Cortex of kidney (tissue), 1 donor: ENCODE measurements at places on chromosomes 3 and 15.

- DNase-seq: no peak
Measured at GRCh38 chr3:69913422-69913821, 86.1 kb upstream of the SAMMSON start.

- DNase-seq: no peak
Measured at GRCh38 chr3:87025661-87026645, 35.0 kb upstream of the VGLL3 start.

- DNase-seq: no peak
Measured at GRCh38 chr3:56939834-56940233, 120.6 kb upstream of the SPATA12 start.

GRCh38 chr3:85574006-85574705, 615.4 kb downstream of the CADM2 start:
- DNase-seq: no peak

DNA sequence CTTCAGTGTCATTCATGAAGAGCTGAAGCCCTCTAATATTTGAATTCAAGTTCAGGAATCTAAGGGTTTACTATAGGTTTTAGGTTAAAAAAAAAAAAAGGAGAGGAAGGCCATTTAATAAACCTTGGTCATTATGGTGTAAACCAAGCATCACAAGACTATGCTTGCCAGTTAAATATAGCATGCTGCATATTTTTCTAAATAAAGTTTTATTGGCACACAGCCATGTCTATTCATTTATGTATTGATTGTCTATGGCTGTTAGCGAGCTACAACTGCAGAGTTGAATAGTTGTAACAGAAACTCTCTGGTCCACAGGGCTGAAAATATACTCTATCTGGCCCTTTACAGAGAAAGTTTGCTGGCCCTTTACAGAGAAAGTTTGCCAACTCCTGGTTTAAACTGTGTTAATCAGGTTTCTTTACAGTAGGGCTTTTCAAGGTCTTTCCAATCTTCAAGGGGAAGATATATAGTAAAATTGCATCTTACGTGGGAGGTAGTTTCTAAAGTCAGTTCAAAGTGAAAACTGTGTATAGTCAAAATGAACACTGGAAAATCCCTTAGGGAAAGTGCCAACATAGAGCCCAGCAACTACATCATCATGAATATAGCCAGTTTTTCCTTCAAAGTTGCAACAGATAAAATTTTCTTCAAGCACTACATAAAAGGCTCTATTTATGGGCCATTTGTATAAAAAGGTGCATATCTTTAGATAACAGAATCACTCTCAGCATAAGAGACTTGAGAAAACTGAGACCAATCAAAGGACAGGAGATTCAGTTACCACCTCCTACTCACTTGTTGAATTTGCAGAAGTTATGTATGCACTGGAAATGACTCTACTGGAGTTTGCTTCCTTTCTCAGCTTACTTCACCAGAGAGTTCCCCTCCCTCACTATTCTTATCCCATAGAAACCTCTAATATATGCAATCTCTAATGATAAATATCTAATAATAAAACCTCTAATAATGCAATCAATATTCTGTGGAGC, 49.7 kb upstream of the FRMD4B start:
- no peak for DNase-seq

GRCh38 chr3:20340324-20340928, 154.4 kb upstream of the SGO1 start:
- no peak for DNase-seq

DNA sequence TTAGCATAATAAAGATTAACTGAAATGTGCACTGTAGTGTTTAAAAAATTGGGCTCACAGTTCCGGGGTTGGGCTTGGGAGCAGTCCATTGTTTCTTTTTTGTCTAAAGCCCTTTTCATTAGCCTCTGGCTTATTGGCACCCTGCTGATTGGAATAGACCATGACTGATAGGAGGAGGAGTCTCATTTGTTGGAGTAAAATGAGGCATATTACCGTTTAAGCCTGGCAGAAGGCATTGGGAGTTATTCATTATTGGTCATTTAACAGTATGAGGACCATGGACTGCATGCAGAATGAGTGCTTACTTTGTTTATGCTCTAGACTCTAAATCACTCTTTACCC, 139.0 kb upstream of the CGNL1 start:
- no peak for DNase-seq

GRCh38 chr3:18111796-18112232, 313.3 kb downstream of the SATB1 start:
- no peak for DNase-seq

DNA sequence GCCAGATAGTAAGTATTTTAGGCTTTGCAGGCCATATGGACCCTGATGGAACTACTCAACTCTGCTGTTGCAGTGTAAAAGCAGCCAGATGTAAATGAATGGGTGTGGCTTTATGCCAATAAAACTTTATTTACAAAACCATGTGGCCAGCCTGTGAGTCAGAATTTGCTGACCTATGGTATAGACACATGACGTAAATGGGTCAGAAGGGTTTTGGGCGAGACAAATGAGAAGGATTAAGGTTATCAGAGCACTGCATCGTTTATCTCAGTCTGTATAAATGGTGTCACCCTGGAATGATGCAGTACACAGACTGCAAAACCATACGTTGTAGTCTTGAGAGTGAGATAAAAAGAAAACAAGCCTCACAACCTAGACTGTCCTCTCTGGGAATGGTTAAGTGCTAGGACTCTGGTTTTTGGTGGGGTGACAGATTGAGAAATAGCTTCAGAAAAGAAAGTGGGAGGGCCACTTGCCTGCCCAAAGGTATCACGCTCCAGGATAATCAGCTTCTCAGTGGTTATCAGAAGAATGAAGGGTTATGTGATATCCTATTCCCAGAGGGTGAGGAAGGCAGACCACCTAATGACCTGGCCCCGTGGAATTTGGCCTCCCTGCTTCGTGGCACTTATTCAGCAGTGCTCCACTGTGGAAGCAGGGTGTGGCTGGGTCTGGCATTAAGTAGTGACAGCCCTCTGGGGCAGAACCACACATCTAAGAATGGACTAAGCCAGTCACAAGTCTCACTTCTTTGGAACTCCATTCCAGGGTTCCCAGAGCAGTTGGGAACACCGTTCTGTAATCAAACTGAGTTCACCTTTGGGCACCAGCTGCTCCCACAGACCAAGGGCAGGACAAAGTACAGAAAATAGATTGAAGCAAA, 46.1 kb downstream of the ABHD5 start:
- no peak for DNase-seq

DNA sequence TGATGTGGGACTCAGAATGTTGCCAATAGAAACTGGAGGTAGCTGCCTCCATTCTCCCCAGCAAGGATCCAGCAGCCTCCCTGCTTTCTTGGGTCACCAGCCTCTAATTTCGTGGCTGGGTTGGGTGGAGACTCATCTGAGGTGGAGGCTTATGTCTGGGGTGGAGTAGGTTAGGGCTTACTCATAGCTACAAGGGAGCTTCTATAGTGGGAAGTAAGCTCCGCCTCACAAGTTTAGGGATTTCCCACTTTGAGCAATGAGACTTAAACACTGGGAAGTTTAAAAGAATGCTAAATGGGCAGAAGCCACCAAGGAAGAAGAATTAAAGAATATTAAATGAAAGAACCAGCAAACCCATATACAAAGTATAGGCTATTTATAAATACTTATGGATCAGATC, 63.8 kb downstream of the GJD2 start:
- DNase-seq: no peak

DNA sequence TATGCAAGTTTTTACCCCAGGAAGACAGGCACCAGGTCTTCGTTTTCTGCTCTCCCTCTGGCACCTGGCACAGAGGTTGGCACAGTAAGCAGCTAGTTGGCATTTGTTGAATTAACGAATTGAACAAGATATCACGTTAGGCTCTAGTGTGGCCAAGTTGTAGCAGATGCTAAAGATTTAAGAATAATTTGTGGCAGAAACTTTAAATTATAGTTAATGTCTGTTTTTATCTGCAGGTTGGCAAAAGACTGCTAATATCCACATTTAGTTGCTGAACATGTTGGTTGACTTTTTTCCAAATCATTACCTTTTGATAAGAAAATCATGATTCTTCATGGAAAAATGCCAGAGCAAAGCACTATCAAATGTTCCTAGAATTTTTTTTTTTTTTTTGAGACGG, 8.1 kb downstream of the CHRNA5 start:
- no peak for DNase-seq

DNA sequence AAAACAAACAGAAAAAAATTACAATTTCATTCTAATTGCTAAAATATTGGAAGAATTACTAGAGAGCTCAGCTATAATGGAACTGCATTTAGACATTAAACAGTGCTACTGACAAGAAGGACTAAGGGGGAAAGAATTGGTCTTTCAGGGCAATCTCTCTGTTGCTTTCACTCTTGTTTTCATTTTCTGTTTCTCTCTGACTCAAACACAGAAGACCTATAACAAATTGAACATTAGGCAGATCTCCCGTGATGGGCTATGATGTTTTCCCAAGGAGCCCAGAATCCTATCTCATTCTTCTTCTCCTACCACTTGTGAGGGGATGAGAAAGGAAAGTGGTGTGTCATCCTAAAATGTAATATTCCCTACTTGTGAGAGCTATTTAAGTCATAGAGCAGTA, 358.0 kb upstream of the TGFBR2 start:
- DNase-seq: no peak

- DNase-seq: no peak
Measured at GRCh38 chr3:12807066-12807465, 10.6 kb downstream of the CAND2 start.
